ENCODE measurements at places on chromosomes 2 and 18. TPM values are rescaled to one million over a fixed set of nuclear protein-coding genes. Genes with fewer than 3 reads are reported as not detected.

GRCh38 chr18:1585881-1586488 lies 681.3 kb downstream of the ADCYAP1 start:
- no peak overlapping the region for H3K4me3 ChIP-seq
- no peaks in the 10 kb centered on the region for H3K36me3 ChIP-seq
- H3K27ac ChIP-seq, result no peak overlapping the region
- peaks cover 3% of the 10 kb centered on the region for H3K27me3 ChIP-seq
- no peaks in the 10 kb centered on the region for H3K4me1 ChIP-seq

- H3K4me3 ChIP-seq, result no peak overlapping the region
- H3K36me3 ChIP-seq, result no peaks in the 10 kb centered on the region
- H3K27ac ChIP-seq, result no peak overlapping the region
- H3K27me3 ChIP-seq, result peaks cover 2% of the 10 kb centered on the region
- no peak for DNase-seq
- no peaks in the 10 kb centered on the region for H3K4me1 ChIP-seq
Observed at GRCh38 chr2:88658881-88659537, 31.7 kb upstream of the EIF2AK3 start.

GRCh38 chr18:25229920-25230319 lies 122.0 kb downstream of the ZNF521 start:
- no peak for DNase-seq
- peaks cover 7% of the 10 kb centered on the region for H3K27me3 ChIP-seq
- H3K36me3 ChIP-seq, result no peaks in the 10 kb centered on the region
- H3K4me3 ChIP-seq, result no peak overlapping the region
- H3K27ac ChIP-seq, result no peak overlapping the region

- no peaks in the 10 kb centered on the region for H3K4me1 ChIP-seq
- H3K27me3 ChIP-seq, result no peaks in the 10 kb centered on the region
- H3K27ac ChIP-seq, result no peak overlapping the region
- H3K36me3 ChIP-seq, result no peaks in the 10 kb centered on the region
Observed at GRCh38 chr18:29164020-29164706, 987.2 kb upstream of the CDH2 start.

DNA sequence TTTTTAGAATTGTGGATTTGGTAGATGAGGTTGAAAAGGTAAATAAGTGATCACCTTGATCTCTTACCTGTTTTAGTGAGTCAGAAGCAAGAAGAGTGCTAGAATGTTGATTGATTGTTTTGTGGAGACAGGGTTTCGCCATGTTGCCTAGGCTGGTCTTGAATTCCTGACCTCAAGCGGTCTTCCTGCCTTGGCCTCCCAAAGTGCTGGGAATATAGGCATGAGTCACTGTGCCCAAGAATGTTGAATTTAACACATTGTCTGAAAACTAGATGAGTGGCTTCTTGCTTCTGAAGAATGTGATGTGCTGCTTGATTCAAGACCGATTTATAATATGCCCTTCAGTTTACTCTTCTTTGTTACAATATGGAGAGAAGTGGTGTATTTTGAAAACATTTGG lies 121.3 kb downstream of the FMNL2 start:
- peaks cover 4% of the 10 kb centered on the region for H3K27me3 ChIP-seq
- H3K36me3 ChIP-seq, result no peaks in the 10 kb centered on the region
- no peaks in the 10 kb centered on the region for H3K4me1 ChIP-seq
- DNase-seq, result no peak

GRCh38 chr2:25368660-25369059 lies 26.9 kb upstream of the DNMT3A start:
- H3K27me3 ChIP-seq, result no peaks in the 10 kb centered on the region
- H3K4me3 ChIP-seq, result no peak overlapping the region
- no peak for DNase-seq
- H3K36me3 ChIP-seq, result peaks cover 2% of the 10 kb centered on the region
- peaks cover 2% of the 10 kb centered on the region for H3K4me1 ChIP-seq
- H3K27ac ChIP-seq, result no peak overlapping the region

DNA sequence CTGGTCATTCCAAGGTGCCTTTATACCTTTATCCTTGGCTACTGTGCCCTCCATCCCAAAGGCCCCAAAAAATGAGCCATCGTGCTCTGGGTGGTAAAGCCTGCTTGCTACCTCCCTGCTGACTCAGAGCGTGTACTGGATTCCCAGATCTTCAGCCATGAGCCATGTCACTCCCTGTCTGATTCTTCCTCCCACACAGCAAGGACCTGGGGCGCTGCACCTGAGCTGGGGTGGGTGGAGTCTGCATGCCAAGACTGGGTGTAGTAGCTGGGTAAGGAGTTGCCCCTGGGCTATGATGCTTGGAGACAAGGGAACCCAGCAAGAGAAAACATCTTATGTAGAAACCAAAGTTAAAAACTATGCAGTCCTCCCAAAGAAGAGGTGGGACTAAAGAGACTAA lies 37.2 kb upstream of the APCDD1 start:
- H3K27me3 ChIP-seq, result no peaks in the 10 kb centered on the region
- H3K27ac ChIP-seq, result no peak overlapping the region
- H3K36me3 ChIP-seq, result no peaks in the 10 kb centered on the region
- DNase-seq, result no peak
- no peaks in the 10 kb centered on the region for H3K4me1 ChIP-seq

- H3K36me3 ChIP-seq, result no peaks in the 10 kb centered on the region
- no peaks in the 10 kb centered on the region for H3K4me1 ChIP-seq
- DNase-seq, result no peak
- no peak overlapping the region for H3K27ac ChIP-seq
Observed at GRCh38 chr18:21439431-21439846, 161.1 kb downstream of the ESCO1 start.

DNA sequence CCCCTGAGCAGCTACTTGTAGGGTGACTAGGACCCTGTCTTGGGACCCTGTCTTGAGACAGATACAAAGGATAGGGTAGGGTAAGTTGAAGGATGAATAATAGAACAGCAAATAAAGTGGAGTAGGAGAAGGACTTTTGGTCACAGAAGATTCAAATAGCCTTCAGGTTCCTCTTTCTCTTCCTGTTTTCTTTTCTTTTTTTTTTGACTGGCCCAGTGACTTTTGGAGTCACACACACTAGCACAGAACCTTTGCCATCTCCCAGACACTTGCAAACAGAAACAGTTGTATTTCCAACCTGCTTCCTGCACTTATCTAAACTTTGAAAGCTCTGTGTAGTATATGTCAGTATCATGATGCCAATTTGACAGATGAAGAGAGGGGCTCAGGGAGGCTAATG lies 108.2 kb downstream of the TDRD15 start:
- H3K27me3 ChIP-seq, result no peaks in the 10 kb centered on the region
- H3K36me3 ChIP-seq, result no peaks in the 10 kb centered on the region
- DNase-seq, result no peak
- no peaks in the 10 kb centered on the region for H3K4me1 ChIP-seq
- H3K27ac ChIP-seq, result no peak overlapping the region
- H3K4me3 ChIP-seq, result no peak overlapping the region

- H3K4me1 ChIP-seq, result no peaks in the 10 kb centered on the region
- peaks cover 4% of the 10 kb centered on the region for H3K27me3 ChIP-seq
- H3K27ac ChIP-seq, result no peak overlapping the region
- no peaks in the 10 kb centered on the region for H3K36me3 ChIP-seq
- no peak overlapping the region for H3K4me3 ChIP-seq
Observed at GRCh38 chr2:156242874-156243273, 89.6 kb downstream of the NR4A2 start.

GRCh38 chr2:158773121-158773520 lies 22.0 kb upstream of the DAPL1 start:
- H3K27me3 ChIP-seq, result no peaks in the 10 kb centered on the region
- H3K4me1 ChIP-seq, result peaks cover 1% of the 10 kb centered on the region
- no peak overlapping the region for H3K4me3 ChIP-seq

DNA sequence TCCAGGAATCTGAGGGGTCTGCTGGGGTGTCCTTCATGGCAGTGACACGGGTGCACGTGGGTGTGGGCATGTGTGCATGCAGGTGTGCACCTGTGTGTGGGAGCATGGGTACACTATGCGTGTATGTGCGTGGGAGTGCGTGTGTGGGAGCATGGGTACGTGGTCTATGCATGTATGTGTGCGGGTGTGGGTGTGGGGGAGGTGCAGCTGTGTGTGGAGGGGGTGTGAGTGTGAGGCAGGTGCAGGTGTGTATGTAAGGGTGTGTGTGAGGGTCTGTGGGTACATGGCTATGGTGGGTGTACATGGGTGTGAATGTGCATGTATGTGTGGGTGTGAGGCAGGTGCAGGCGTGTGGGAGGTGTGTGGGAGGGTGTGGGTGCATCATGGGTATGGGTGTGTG lies 36.3 kb downstream of the EIPR1 start:
- no peak overlapping the region for H3K4me3 ChIP-seq
- DNase-seq, result no peak
- no peak overlapping the region for H3K27ac ChIP-seq

The DYNAP gene
- total RNA-seq, result not detected

The DLX2 gene
- total RNA-seq, result not detected

The SETBP1 gene
- total RNA-seq, result 1.8 TPM

Measured in activated naive CD8-positive, alpha-beta T cell treated with anti-CD3 and anti-CD28 coated beads, Interleukin-2, amount 10 ng/mL, durations not matched to agents 7 days and 5 days (primary cell).